ENCODE measurements at places on chromosomes 11 and 22.

- no peak for DNase-seq
Observed at GRCh38 chr11:95575517-95575916, 214.1 kb downstream of the FAM76B start.

DNA sequence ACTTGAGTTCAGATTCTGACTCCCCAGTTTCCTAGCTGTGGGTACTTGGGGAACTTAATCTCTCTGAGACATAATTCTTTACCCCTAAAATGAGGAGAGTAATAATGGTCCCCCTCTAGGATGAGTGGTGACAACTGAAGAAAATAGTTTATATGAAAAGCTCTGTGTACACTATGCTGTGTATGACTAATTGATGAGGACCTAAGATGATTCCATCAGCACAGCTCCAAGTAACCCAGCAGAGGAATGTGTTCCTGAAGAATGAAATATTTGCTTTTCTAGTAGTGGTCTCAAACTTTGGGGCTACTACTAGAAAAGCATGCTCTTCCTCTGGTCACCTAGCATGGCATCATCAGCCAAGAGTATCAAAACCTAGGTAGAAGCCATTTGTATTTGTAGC, 217.3 kb upstream of the NARS2 start:
- DNase-seq, result no peak

GRCh38 chr22:39269095-39269790, 24.5 kb upstream of the PDGFB start:
- no peak for DNase-seq

DNA sequence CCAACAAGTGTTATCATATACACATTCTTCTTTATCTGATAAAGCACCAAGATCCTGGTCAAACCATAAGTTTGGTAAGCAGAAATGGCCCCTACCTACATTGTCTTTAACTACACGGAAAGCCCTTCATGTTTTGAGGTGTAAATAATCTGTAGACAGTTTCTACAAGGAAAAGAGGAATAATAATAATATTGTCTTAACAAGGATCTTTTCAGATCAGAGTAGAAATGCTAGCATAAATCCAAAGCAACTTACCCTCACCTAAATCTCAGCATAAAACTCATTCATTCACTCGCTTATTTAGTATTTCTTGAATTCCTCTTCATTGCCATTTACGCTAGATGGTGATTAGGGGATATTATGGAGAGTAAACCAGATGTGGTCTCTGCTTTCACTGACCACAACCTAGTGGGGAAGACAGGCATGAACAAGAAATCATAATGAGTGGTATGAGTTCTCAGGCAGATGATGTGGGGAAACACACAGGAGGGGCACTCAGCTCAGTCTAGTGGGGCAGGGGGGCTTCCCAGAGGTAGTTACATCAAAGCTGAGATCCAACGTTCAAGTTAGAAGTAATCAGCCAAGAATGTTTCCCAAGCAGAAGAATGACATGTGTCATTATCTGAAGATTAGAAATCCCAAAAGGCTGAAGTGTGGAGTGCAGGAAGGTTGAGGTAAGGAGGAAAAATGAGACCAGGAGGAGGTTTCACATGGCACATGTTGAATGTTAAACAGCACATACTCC, 65.4 kb upstream of the ZC3H12C start:
- DNase-seq, result no peak

GRCh38 chr11:105622016-105622415, 12.1 kb downstream of the GRIA4 start:
- DNase-seq, result no peak

GRCh38 chr11:11976481-11977127, 31.8 kb downstream of the DKK3 start:
- peak; percentile 19 for DNase-seq

Data from ecto neural progenitor cell (in vitro differentiated cells).